T-helper 1 cell treated with Interleukin-12 subunit alpha and Interleukin-12 subunit beta and Interleukin-4 antibody, amounts not matched to agents 30 ng/mL and 1 ng/mL, for 36 hours (primary cell): ENCODE measurements at places on chromosomes 3 and 15. TPM values are rescaled to one million over a fixed set of nuclear protein-coding genes. Genes with fewer than 3 reads are reported as not detected.

DPPA4 gene
- total RNA-seq: not detected in 2 replicates

ELL3 gene
- 0.34 and 1.6 TPM in 2 replicates for total RNA-seq

CAMKV gene
- total RNA-seq: not detected in 2 replicates

LEKR1 gene
- total RNA-seq: 0.59 and 1.3 TPM in 2 replicates

SEMA5B gene
- not detected in 2 replicates for total RNA-seq

AQP9 gene
- not detected in 2 replicates for total RNA-seq

LIPC gene
- total RNA-seq: 3.6 and 4.4 TPM in 2 replicates

GDPGP1 gene
- total RNA-seq: 17.9 and 19.3 TPM in 2 replicates

FAM107A gene
- total RNA-seq: not detected in 2 replicates

TTC14 gene
- total RNA-seq: 67.4 and 67.7 TPM in 2 replicates

C2CD4B gene
- 0.17 and 0.24 TPM in 2 replicates for total RNA-seq

SNUPN gene
- total RNA-seq: 30.8 and 31.1 TPM in 2 replicates

BOC gene
- 0.37 and 0.54 TPM in 2 replicates for total RNA-seq

EXD1 gene
- total RNA-seq: not detected in 2 replicates

TBC1D21 gene
- not detected in 2 replicates for total RNA-seq

CHRNA3 gene
- not detected in 2 replicates for total RNA-seq

PATL2 gene
- 60.5 and 62.1 TPM in 2 replicates for total RNA-seq

TP63 gene
- 0.83 and 1.0 TPM in 2 replicates for total RNA-seq

VWA5B2 gene
- total RNA-seq: not detected in 2 replicates

APEH gene
- 90.1 and 91.4 TPM in 2 replicates for total RNA-seq

NR2F2 gene
- not detected in 2 replicates for total RNA-seq

TNFSF10 gene
- 362 and 367 TPM in 2 replicates for total RNA-seq

CTXN2 gene
- not detected in 2 replicates for total RNA-seq

SH2D7 gene
- total RNA-seq: 0.07 and 0.27 TPM in 2 replicates

IQCF5 gene
- total RNA-seq: not detected in 2 replicates

UBE2E2 gene
- total RNA-seq: 2.6 and 3.9 TPM in 2 replicates

TMEM44 gene
- total RNA-seq: 1.6 and 2.3 TPM in 2 replicates

CYP19A1 gene
- total RNA-seq: 0.07 TPM in 1 of 2 replicates, not detected in the other

CDHR4 gene
- 0.20 and 0.22 TPM in 2 replicates for total RNA-seq

PPP4R2 gene
- 88.3 and 90.2 TPM in 2 replicates for total RNA-seq

CEP97 gene
- 17.9 and 22.3 TPM in 2 replicates for total RNA-seq

MOBP gene
- total RNA-seq: not detected in 2 replicates

USP50 gene
- total RNA-seq: 0.66 TPM in 1 of 2 replicates, not detected in the other
